Subcutaneous preadipocyte (primary cell): ENCODE measurements at places on chromosomes 4 and X. TPM values are rescaled to one million over a fixed set of nuclear protein-coding genes. Genes with fewer than 3 reads are reported as not detected.

The PABPC4L gene
- under 0.01 TPM in 2 replicates for total RNA-seq

The SPANXA1 gene
- total RNA-seq, result not detected in 2 replicates

The FGFBP2 gene
- total RNA-seq, result not detected in 2 replicates

The PCSK1N gene
- 0.20 and 0.37 TPM in 2 replicates for total RNA-seq

The POU3F4 gene
- total RNA-seq, result not detected in 2 replicates

The PALLD gene
- total RNA-seq, result 5.5 and 10.4 TPM in 2 replicates

The PABPC5 gene
- total RNA-seq, result 2.5 and 4.0 TPM in 2 replicates

The GNPDA2 gene
- 23.5 and 23.9 TPM in 2 replicates for total RNA-seq
